ENCODE measurements at places on chromosomes 13 and 19.

DNA sequence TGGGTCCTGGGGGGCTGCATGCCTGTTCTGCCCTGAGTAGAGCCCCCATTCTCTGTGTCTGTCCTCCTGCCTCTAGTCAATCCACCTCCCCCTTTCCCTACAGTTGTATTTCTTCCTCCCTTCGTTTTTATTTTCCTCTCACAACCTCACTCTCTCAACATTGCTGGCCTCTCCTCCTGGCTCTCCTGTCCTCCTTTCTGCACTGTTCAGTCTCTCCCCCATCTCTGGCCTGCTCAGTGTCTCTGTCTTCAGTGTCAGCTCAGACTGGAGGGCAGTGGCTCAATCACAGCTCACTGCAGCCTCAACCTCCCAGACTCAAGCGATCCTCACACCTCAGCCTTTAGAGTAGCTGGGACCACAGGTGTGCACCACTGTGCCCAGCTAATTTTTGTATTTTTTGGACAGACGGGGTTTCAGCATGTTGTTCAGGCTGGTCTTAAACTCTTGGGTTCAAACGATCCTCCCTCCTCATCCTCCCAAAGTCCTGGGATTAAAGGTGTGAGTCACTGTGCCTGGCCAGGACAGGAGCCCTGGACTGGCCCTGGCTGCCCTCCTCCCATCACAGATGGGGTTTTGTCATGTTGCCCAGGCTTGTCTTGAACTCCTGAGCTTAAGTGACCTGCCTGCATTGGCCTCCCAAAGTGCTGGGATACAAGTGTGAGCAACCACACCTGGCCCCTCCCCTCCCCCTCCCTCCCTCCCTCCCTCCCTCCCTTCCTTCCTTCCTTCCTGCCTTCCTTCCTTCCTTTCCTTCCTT, 32.0 kb upstream of the IGFL1 start:
- DNase-seq = no peak

- no peak for DNase-seq
Measured at GRCh38 chr19:31350033-31350692, 927 bp upstream of the TSHZ3 start.

DNA sequence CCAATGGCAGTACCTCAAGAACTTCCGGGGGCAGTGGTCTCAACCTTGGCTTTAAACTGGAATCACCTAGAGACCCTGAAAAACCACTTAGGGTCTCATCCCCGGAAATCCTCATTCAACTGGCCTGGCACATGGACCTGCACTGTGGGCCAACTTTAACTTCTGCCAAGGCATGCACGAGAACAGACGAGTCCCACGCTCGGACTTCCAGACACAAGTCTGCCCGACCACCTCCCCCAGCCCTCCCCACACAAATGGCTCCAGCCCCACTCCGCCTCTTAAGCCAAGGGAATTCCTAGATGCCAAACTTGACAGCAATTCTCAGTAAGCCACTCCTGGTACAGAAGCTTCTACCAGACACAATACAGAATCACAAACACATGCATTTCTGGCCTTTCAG, 114.0 kb downstream of the STK24 start:
- no peak for DNase-seq

DNA sequence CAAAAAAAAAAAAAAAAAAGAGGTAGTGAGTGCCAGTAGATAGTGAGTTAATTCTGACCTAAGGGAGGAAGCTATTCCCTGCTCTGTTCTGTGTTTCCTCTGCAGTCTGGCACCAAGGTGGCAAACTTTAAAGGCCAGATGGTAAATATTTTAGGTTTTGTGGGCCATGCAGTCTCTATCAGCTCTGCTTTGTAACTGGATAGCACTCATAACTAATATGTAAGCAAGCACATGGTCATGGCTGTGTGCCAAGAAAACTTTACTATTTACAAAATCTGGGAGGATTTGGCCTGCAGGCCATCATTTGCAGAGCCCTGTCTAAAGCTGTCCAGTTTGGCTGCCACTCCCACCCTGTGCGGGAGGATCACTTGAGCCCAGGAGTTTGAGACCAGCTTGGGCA, 4.3 kb downstream of the PIN1 start:
- no peak for DNase-seq

DNA sequence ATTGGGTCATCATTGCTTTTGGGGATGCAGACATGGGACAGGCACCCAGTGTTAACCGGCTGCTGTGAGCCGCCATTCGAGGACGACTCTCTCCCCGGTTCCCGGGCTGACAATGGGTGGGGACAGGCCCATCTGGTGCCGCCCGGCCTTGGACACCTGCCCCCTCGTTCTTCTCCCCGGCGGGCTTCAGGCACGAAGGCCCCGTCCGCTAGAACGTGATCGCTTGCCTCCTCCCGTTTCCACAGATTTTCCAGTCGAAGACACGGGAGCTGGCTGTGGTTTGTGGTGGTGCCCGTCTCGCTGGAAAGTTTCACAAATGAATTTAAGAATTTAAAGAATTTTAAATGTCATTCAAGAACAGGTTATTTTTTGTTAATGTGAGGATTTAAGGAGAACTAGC, 2.0 kb downstream of the PALM start:
- DNase-seq = no peak

GRCh38 chr19:50912727-50913716, 1.8 kb upstream of the KLK4 start:
- no peak for DNase-seq

GRCh38 chr19:42185277-42185676, 32.2 kb downstream of the DEDD2 start:
- no peak for DNase-seq

DNA sequence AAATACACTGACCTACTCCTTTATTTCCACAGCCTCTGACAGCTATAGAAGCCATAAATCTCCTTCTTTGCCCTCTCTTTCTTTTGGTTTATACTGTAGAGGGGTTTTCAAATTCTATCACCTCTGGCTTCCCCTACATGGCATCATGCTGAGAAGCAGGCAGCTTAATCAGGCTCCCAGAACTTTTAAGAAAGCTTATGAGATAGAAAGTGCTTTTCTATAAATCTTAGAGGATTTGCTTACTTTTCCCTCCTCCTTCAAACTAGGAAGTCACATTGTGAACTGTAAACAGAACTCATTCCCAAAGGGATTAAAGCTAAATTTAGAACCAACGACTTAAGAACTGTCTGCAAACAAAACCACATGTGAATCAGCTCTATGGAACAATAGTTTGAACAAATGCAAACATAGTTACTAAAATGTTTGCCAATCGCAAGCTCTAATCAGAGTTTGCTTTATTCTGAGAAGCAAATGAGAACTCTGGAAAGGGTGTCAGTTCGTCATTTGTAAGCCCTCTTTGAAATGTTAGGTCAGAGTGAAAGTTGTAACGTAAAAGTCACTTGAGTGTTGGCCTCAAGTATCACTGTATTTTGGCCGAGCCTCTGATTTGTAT, 344.1 kb downstream of the RFC3 start:
- DNase-seq = no peak

- peak; percentile 35 for DNase-seq
Measured at GRCh38 chr19:18049385-18049784, 37.3 kb downstream of the IL12RB1 start.

GRCh38 chr19:47305309-47305751, 4.3 kb upstream of the C5AR1 start:
- DNase-seq = peak; percentile 57

GRCh38 chr13:22110368-22110767, 439.5 kb downstream of the FGF9 start:
- DNase-seq = no peak

DNA sequence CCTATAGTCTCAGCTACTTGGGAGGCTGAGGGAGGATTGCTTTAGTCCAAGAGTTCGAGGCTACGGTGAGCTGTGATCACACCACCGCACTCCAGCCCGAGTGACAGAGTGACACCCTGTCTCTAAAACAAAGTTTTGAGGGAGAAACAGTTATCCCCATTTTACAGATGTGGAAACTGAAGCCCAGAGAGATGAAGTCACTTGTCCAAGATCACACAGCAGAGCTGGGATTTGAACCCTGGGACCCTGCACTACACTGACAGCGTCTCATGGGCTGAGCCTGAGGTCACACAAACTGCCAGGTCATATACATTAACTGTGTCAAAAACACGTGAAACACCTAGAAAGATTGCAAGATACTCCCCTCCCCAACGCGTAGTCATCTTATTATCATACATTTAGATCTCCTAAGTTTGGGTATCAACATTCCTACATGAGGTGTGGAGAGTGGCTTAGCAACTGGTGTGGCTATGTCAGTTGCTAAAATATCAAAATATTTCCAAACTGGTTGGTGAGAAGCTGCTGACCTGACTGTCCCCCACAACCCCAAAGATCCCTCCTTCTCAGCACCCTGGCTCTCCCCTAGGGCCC, 8.2 kb downstream of the FCGBP start:
- no peak for DNase-seq

DNA sequence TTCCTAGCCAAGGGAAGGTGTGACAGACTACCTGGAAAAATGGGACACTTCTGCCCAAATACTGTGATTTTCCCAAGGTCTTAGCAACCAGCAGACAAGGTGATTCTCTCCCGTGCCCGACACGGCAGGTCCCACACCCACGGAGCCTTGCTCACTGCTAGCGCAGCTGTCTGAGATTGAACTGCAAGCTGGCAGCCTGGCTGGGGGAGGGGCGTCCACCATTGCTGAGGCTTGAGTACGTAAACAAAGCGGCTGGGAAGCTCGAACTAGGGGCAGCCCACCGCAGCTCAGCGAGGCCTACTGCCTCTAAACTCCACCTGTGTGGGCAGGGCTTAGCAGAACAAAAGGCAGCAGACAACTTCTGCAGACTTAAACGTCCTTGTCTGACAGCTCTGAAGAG, 146.2 kb downstream of the UGGT2 start:
- no peak for DNase-seq

DNA sequence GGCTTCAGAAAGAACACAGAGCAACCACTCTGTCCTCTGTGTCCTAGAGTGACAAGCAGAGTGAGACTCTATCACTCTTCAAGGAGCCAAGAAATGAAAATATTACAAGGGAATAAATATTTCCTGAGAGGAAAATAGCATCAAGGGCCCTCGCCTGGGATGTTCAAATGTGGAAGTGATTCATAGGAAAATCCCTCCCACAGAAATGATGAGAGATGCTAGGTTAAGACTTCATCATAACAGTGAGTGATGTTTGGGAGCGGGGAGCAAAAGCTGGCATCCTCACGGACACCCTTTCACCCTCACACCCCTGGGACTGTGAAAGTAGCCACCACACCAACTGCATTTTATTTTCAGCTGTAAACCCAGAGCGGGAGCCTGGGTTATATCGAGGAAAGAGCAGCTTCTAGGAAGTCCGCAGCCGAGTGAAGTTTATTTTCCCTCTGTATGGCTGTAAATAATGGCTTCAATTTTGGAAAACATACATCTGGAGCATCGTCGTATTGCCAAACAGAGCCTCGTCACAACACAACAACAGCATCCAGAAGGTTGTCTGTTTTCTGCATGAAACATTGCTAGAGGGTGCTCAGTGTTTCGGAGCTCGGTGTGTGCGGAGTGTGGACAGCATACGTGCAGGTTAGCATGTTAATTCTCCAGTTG, 54.8 kb downstream of the DLEU7 start:
- no peak for DNase-seq

DNA sequence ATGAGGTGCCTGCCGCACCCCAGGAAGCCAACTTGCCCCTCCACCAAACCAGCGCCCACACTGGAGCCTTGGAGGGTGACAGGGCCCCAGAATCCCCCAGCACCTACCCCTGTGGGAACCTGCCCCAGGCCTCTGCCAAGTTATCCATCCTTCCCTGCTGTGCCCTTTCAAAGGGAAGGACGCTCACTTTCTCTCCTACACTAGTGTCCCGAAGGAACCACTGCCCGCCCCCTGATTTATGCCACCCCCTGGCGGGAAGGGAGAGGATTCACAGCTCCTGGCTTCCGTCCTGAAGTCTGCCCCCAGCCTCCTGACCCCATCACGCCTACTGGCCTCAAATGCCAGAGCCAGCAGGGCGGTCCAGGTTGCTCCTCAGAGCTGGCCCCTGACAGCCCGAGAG, 1.4 kb downstream of the EVI5L start:
- peak; percentile 26 for DNase-seq

DNA sequence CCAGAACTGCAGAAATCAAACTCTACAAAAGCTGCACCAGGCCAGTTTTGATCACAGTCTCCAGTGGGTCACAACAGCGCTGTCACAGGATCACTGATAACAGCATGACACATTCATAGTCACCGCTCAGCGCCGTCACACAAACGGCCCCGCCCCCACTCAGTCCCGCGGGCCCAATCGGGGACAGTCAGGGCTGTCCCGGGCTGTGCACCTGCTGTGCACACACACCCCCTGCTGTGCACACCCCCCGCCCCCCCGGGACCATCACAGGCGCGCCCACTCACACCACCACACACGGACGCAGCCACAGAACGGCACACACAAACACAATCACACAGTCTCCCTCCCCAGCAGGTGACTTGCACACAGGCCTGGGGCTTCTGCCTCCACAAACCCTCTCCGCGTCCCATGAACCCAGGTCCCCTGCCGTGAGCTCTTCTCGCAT, 435 bp upstream of the ZNF382 start:
- peak; percentile 71 for DNase-seq

DNA sequence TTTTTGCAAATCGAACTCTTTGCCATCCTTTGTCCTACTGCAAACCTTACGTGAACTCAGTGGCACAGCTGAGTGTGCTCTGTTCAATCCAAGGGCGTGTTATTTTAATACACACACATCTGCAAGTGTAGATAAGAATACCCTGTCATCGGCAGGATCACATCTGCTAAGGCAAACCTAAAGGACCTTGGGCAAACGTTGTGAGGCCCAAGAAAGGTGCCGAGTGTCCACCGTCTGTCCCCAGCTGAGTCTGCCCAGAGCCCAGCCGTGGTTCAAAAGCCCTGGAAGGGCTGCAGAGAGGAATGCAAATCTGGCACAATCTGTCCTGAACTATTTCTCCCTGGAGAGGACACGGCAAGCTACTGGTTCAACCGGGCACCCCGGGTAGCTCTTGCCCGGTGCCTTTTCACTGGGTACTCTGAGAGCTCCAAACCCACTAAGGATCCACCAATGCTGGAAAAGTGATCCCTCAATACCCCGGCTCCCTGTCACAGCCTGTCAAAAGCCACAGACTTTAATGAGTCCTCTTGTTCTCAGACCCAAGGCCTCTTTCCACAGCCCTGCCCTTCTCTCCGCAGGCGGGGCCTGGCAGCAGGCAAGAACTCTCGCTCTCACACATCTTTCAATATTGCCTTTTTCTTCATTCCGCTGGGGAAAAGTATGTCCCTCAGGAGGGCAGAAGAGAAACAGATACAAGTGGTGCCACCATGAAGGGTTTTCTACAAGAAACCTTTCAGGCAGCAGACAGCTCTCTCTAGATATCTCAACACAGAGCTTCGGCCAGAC, 17.0 kb downstream of the SLC7A1 start:
- DNase-seq = peak; percentile 46

GRCh38 chr19:45528744-45529419, 21.6 kb downstream of the VASP start:
- peak; percentile 75 for DNase-seq

DNA sequence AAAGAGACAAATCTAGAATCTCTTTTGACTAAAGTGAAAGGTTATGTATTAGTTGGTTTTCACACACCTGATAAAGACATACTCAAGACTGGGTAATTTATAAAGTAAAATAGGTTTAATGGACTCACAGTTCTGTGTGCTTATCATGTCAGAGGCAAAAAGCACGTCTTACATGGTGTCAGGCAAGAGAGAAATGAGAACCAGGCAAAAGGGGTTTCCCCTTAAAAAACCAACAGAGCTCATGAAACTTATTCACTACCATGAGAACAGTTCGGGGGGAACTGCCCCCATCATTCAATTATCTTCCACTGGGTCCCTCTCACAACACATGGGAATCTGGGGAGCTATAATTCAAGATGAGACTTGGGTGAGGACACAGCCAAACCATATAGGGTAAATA, 486.8 kb downstream of the DACH1 start:
- DNase-seq = no peak
